HL-60 (cell line): ENCODE measurements at places on chromosomes 16 and 17.
A peak's percentile ranks its signal among the peaks of the same experiment; 100 is the strongest.

DNA sequence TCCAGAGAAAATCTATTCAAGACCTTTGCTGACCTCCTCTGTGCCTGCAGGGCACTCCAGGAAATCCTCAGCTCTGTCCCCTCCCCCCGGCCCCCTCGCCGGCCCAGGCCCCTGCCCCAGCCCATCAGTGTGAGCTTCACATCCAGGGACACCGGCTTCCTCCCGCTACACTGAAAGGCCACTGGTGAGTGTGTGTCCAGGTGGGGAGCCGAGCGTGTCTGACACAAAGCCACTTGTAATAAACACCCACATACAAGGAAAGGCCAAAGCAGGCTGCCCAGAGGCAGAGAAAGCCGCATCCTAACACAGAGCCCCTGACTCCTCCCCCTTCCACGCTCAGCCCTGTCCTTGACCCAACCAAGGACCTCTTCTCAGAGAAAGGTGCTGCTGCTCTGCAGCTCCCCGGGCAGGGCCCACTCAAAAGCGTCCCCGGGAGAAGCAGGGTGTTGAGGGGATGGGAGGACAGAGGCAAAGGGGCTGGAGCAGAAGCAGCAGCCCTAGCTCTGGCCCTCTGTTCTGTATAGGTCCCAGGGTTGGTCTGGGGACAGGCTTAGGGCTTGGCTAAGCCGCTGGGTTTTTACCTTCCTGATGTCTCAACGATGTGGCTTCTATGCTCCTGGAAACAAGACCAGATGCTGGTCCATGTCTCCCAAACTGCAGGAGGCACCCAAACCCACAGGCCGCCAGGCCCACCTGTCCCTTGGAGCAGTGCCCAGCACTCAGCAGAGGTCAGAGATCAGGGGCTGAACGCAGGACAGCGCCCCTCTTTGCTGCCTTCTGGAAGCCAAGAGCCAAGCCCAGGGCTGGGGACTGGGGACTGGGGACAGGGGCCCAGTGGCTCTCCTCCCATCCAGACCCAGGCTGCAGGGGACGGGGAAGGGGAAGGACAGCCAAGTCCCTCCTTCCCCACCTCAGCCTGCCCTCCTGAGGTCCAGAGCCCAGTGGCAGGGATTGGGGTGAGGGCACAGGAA lies 15.3 kb downstream of the MNT start:
- DNase-seq = no peak

GRCh38 chr17:76752006-76752405 lies 14.1 kb downstream of the MFSD11 start:
- no peak for DNase-seq

GRCh38 chr17:40794466-40794865 lies 5.3 kb downstream of the KRT28 start:
- DNase-seq = no peak

- DNase-seq = no peak
Observed at GRCh38 chr17:74037320-74037719, 166.2 kb upstream of the RPL38 start.

- DNase-seq = no peak
Observed at GRCh38 chr17:38440614-38441397, 12.5 kb downstream of the ARHGAP23 start.

DNA sequence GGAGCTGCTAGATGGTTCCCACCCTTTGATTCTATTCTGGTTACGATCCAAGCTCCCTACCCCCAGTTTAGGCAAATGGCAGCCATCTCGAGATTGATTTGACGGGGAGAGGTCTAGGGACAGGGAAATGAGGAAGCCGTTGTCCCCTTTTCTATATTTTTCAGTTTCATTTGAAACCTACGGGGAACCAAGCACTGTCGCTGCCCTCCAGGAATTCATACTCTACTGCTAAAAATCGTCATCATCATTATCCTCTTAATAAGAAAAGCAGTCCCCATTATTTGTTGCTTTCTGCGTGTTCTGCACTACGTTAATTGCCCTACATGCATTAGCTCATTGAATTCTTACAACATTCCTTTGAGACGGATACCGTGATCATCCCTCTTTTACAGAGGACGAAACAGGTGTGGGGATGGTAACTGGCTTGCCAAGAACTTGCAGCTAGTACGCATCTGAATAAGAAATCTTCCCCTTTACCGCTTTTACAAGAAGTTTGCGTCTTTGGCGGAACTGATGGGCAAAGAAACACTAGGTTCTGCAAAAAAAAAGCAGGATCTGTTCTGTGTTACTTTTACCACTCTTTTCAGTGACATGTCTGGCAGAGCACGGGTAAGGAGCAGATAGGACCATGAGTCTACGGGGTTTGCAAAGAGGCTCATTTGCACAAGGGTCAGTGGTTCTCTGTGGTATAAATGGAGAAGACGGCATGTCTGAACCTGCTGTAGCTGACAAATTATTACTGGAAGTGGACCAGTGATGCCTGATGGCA lies 1.1 kb downstream of the CCP110 start:
- DNase-seq = no peak

GRCh38 chr17:44205962-44206824 lies 6.5 kb upstream of the ATXN7L3 start:
- no peak for DNase-seq

DNA sequence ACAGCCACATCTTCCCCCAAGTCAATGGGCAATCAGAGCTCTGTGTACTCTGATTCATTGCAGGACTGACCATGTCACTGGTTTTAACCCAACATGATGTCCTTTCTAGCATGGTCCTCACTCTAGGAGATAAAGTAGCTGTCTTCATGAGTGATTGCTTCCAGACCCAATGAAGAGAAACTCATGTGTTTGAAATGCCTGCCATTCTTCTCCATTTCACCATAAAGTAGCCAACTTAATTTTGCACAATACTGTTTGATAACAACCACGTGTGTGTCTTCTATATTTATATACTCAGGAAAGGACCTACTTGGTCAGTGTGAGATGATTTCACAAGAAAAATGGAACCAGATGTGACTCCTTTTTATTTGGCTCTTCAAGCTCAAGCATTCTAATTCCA lies 172.5 kb downstream of the AXIN2 start:
- no peak for DNase-seq

GRCh38 chr17:74431568-74432423 lies at the start of gene GPRC5C:
Gene GPRC5C, plus strand, starts transcription at chr17:74432088. Its CDS starts 7,689 bp downstream, at chr17:74439777.
- DNase-seq = peak; percentile 45

DNA sequence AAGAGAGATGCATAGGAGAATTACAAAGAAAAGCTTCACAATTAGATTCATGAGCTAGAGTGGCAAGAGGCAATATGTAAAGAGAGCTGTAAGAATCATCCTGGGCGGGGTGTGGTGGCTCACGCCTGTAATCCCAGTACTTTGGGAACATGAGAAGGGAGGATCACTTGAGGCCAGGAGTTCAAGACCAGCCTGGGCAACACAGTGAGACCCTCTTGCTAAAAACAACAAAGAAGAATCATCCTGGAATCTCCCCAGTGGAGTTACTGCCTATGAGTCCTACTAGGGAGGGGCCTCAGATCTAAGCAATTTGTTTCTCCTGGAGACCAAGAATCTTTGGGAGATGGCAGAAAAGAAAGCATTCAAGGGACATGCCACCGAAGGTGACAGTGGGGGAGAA lies 119.1 kb downstream of the HIC1 start:
- no peak for DNase-seq

DNA sequence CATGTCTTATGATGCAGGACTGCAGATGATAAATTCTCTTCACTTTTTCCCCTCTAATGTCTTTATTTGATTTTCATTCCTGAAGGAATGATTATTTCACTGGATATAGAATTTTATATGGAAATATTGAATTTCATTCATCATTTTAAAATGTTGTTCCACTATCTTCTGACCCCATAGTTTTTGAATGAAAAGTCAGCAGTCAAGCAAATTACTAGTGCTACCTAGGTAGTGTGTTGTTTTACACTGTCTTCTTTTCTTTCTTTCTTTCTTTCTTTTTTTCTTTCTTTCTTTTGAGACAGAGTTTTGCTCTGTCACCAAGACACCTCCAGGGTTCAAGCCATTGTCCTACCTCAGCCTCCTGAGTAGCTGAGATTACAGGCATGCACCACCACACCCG lies 76.9 kb downstream of the WSB1 start:
- DNase-seq = no peak

GRCh38 chr16:58882292-58882691 lies 148.2 kb upstream of the GOT2 start:
- DNase-seq = peak; percentile 88

DNA sequence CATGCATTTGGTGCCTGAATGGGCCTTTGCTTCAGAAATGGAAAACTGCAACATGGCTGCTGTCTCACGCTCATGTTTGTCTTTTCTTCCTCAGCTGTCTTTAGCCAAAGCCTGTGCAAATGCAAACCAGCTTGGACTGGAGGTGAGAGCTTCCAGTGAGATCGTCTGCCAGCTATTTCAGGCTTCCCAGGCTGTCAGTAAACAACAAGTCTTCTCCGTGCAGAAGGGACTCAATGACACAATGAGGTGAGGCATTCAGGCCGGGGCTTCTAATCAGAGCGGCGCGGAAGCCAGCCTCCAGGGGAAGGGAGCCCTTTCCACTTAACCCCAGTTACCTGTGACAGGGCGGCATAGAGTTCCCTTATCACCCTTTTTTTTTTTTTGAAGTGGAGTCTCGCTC lies 14.3 kb downstream of the CCNF start:
- DNase-seq = no peak

DNA sequence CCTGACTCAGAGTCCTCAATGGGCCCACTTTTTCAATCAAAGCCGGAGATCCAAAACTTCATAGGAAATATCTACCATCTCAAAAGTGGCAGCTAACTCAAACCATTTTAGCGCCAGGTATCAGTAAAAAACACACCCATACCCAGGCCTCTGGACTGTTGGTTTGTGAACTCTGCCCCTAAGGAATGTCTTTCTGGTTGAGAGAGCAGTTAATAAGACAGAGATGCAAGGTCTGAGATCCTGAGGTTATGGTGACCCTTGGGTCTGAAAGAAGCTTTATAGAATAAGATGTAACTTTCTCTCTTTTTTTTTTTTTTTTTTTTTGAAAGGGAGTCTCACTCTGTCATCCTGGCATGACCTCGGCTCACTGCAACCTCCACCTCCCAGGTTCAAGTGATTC lies 350.5 kb downstream of the SOX9 start:
- no peak for DNase-seq

DNA sequence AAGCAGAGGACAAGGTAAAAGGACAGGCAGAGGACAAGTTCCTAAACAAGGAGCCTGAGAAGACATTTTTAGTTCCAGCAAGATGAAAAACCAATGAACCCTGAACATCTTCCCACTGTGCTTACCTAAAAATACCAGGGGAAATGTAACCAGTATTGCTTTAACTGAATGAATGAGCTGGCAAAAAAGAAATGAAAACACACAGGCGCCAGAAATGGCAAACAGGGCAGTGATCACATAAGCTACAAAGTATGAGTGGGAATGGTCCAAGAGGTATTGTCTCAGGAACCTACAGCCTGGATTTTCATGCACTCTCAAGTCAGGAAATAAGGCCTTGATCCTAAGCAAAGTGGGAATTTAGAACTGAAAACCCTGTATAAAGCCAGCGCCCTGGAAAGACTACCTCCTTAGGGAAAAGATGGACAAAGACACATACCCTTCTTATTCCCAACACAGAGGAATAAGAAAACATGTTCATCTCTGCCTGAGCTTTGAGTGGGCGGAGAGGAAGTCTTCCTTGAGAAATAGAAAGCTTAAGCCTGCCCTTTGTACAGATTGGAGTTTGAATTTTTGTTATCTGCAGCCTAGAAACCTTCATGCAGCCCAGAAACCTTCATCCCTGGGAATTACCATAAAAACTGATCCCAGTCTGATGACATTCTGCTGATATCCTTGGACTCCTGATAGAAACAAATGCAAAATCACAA lies 2.1 kb downstream of the CMTM2 start:
- DNase-seq = no peak

GRCh38 chr16:9428355-9429005 lies 337.0 kb downstream of the HAPSTR1 start:
- no peak for DNase-seq

- DNase-seq = no peak
Observed at GRCh38 chr17:78278139-78278741, 46.8 kb downstream of the TMEM235 start.

DNA sequence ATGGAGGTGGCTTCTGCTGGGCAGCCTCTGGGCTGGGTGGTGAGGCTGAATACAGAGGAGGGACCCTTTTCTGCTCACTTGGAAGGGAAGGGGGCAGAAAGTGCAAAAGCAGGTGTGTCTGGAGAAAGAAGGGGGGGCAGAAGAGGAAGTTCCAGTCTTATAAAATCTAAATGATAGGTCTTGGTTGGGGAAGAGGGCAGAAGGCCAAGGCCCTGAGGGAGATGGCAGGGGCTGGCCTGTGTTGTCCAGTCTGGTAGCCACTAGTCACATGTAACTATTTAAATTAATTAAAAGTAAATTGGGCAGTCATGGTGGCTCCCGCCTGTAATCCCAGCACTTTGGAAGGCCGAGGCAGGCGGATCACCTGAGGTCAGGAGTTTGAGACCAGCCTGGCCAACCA lies 2.5 kb upstream of the CAMKK1 start:
- DNase-seq = no peak

DNA sequence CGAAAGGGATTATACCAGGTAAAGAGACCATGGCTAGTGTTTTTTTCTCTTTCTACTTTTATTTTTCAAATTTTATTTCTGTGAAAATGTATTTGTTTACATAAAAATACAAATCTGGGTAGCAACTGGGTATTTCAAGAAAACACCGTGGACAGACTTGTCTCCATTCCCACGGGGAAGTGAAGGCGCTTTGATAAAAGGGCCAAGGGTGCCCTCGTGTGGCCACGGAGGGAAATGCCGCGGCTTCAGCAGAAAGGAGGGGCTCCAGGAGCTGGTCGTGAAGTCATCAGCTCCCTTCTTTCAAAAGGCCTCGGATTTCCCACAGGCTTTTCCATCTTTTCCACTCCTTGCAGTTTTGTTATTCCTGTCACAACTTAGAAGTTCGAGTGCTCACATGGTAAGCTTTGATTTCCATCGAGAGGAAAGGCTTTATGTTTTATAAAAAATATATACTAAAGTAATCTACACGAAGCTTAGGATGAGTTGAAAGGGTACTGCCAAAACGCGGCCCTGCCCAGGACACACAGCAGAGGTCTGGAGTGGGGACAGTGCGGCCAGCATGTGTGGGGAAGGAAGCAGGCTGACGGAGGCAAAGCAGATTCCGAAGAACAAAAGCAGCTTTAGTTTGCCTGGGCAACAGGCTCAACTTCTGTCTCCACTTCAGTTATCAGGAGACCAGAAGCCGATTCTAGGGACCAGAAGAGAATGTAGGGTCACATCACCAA lies 15.3 kb upstream of the MNT start:
- DNase-seq = no peak

- no peak for DNase-seq
Observed at GRCh38 chr16:56362706-56363105, 62.6 kb downstream of the AMFR start.

- peak; percentile 10 for DNase-seq
Observed at GRCh38 chr17:48961516-48962233, 6.7 kb downstream of the GIP start.

GRCh38 chr17:78826836-78827509 lies 13.6 kb downstream of the USP36 start:
- peak; percentile 92 for DNase-seq

- DNase-seq = no peak
Observed at GRCh38 chr16:87201052-87201451, 116.1 kb downstream of the C16orf95 start.

GRCh38 chr16:66353055-66353454 lies 13.4 kb upstream of the CDH5 start:
- DNase-seq = no peak
